ENCODE measurements at places on chromosomes 1 and 21.

- peak; percentile 74 for DNase-seq
These were observed at the start of gene ZBTB18 for GRCh38 chr1:244050835-244051444. Gene ZBTB18 (plus strand): TSS chr1:244051283. CDS start chr1:244051432, 149 bp downstream.

GRCh38 chr1:86018283-86018923 is 138.2 kb downstream of the COL24A1 start:
- peak; percentile 47 for DNase-seq

- DNase-seq: no peak
These were observed 931.6 kb downstream of the NCAM2 start for GRCh38 chr21:21929789-21930188.

- DNase-seq: no peak
These were observed 41.7 kb downstream of the PRKCZ start for GRCh38 chr1:2091611-2092604.

DNA sequence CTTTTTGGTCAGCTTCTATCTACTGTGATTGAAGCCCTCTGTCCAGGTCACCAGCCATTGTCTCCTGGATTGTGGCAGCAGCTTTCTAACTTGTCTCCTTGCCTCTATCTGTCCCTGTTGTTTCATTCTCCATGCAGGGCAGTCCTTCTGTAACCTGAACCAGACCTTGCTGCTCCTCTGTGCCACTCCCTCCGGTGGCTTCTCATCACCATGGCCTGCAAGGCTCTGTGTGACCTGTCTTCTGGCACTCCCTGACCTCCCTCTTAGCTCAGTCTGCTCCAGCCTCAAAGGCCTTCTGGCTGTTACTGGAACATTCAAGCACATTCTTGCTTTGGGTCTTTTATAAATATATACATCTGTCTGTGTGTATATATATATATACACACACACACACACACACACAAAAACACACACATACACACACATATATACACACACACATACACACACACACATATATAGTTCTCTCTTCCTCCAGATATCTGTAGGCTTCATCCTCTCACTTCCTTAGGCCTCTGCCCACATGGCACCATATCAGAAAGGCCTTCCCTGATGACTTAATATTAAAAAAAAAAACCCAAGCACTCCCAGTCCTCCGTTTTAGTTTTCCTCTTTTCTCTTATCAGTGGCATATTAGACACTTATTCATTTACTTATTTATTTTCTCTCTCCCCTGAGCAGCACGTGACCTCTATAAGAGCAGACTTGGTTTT is 21.2 kb upstream of the JUN start:
- no peak for DNase-seq

DNA sequence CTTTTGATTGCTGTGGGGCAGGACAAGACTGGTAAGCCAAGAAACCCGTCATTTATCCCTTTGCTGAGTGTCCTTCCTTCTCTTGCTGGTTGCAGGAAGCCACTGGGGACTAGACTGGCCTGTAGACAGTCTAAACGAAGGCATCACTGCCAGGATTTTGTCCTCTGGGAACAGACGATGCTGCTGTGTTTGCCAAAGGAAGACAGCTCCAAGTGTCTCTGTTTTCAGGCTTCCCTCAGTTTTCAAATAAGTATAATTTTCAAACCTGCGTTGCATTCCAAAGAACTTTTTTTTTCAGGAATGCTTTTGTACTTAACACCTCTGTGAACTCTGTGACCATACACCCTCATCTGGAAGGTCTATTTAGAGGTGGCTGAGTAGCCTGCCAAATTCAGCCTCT is 269.4 kb downstream of the HLX start:
- DNase-seq: no peak

- no peak for DNase-seq
These were observed 13.4 kb upstream of the DPT start for GRCh38 chr1:168742386-168742785.

- DNase-seq: peak; percentile 9
These were observed 147.8 kb upstream of the MAP1LC3C start for GRCh38 chr1:242146652-242147051.

DNA sequence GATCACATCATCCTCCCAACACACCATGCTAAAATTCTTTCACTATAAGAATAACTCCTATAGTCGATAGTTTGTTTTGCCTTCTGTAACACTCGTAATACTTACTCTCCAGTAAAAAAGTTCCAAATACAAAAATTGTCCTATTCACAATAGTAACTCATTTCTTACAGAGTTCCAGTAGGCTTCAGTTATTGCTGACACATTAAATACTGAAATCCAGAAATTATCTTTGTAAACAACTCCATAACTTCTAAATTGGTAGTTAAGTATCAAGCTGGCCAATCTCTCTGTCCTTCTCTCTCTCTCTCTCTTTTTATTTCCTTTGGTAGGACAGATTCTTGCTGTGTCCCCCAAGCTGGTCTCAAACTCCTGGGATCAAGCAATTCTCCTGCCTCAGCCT is 49.6 kb upstream of the FOXD3 start:
- DNase-seq: no peak

Data from ACHN (cell line).